NCI-H1105 (cell line): ENCODE measurements at places on chromosomes 16 and 17.

GRCh38 chr16:78879011-78879410 is 721.5 kb downstream of the MAF start:
- DNase-seq, result no peak

- DNase-seq, result no peak
Observed at GRCh38 chr17:27939474-27940465, 46.6 kb upstream of the LYRM9 start.

GRCh38 chr16:72992142-72992601 is 55.8 kb downstream of the ZFHX3 start:
- DNase-seq, result no peak

- no peak for DNase-seq
Observed at GRCh38 chr16:81454044-81454443, 9.4 kb downstream of the CMIP start.

- DNase-seq, result no peak
Observed at GRCh38 chr17:50691550-50692447, 15.9 kb downstream of the ANKRD40 start.

DNA sequence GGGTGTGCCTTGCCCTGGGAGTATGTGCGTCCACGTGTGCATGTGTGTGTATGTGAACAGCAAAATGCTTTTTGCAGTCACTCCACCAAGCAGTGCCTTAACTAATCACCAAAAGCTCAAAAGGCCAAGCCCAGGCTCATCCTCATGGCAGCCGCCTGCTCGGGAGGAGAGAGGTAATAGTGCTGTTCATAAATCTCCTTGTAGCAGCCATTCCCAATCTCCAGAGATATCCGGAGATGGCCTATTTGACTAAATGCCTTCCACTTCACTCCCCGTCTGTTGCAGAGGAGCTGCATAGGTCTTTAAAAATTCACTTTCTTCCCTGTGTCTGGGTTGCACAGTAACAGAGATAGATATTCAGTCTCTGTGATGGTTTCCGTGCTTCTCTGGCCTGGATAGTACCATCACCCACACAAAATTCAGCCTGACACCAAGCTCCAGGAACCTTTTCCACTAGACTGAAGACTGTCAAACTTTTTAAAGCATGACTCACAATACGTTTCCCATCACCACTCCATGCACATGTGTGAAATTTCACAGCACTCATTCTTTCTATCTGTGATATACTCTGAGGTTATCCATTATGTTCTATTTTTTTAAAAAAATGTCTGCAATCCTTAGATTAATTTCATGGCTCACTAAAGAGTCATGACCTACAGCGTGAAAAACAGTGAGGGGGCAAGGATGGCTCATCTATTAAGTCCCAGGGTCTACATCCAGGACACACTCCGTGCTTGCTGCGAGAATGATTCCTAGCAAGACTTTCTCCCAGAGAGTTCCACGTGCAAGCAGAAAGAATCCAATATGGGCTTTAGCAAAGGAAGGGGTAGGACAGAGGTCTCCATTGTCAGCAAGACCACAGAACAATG is 357.8 kb downstream of the GRIN2A start:
- no peak for DNase-seq

DNA sequence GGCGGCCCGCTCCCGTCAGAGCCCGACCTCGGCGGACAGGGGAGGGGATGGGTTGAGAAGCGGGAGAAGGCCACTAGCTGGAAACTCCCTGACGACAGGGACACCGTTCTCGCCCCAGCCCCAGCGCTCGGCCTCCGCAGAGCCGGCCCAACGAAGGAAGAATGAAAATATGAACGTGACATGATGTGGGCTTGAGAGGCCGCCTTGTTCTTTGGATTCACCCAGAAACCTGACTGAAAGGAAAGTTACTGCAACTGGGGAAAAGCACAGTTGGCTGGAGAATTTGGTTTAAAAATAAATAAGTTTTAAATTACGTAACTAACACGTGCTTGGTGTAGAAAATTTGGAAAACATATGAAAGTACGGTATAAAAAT is 21.1 kb downstream of the NPTX1 start:
- no peak for DNase-seq

DNA sequence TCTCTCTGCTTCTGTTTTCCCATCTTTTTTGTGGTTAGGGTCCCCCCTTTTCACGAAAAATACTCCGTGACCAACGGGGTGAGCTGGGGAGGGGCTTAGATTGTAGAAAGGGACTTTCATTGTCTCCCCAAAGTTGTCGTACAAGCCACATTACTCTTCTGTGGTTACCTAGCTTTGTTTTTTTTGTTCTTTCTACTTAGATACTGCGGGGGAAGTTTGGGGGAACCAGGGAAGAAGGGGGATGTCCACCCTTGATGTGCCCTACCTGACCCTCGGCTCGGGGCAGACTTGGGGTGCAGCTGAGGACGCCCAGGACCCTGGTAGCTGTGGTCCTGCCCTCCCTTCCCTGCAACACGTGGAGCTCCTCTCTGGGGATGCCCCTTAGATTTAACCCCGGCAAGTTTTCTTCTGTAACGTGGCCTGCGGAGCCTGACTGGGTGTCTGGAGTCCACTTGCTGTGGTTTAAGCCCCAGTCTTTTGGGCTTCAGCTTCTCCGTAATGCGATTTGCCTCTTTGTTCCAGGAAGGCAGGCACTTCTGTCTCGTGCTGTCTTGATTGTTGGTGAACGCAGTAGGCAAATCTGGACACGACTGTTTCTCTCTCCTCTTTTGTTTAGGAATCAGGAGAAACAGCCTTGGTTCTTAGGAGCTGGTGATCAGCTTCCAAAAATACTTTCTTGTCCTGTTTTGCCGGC is 892 bp downstream of the ABCC1 start:
- DNase-seq, result peak; percentile 19

GRCh38 chr16:83533193-83533592 is 274.6 kb upstream of the HSBP1 start:
- DNase-seq, result no peak

DNA sequence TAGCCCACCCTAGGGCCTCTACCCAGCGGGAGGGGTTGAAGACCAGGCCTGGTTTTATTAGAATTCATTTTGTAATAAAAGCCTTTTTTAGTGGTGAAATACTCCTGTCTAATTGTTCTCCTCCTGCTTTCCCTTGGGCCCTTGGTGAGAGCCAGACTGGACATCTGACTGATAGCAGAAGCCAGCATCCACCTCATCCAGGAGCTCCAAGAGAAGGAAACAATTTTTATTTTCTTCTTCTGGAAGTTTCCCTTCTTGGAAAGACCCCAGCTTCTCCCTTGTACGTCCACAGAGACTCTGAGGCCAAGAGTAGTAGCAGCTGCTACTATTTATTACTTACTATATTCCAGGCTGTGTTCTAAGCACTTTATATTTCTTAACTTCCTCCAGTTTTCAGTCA is 4.0 kb upstream of the PHKG2 start:
- DNase-seq, result no peak

DNA sequence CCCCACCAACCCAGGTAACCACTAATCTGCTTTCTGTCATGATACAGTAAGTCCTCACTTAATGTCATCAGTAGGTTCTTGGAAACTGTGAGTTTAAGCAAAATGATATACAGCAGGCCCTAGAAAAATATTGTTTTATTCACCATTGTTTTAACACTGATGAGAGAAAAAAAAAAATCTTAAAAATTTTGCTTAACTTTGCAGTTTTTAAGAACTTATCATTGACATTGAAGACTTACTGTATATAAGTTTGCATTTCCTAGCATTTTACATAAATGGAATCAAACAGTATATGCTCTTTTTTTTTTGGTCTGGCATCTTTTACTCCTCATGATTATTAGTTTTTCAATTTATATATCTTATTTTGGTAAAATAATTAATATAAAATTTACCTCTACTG is 19.5 kb upstream of the CLTC start:
- no peak for DNase-seq

- DNase-seq, result no peak
Observed at GRCh38 chr17:82013772-82014321, 8.8 kb downstream of the CENPX start.

DNA sequence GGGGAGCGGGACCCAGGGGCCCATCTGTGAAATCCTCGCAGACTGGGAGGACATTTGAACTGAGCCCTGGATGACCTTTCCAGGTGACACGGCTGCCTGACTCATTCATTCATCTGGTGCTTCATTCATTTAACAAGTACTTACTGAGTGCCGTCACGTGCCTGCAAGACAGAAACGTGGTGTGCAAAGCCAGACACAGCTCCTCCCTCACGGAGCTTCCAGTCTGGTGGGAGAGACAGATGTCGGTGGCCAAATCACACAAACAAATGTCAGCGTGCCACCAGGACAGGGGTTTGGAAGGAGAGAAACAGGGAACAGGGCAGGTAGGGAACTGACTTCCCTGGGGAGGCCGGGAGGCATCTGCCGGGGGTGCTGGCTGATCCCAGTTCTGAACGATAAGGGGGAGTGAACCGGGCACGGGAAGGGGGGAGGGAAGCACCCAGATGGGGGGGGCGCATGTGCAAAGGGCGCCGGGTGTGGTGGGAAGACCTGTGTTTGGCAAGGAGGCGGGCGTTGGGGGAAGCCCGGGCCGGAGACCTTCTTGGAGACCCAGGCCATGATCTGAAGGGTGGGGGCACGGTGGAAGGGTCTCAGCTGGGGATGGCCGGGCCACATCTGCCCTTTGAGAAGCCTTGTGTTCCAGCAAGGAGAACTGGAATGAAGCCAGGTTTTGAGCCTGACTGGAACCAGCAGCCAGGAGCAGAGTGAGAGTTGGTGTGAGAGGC is 93.6 kb upstream of the CIBAR2 start:
- peak; percentile 48 for DNase-seq

DNA sequence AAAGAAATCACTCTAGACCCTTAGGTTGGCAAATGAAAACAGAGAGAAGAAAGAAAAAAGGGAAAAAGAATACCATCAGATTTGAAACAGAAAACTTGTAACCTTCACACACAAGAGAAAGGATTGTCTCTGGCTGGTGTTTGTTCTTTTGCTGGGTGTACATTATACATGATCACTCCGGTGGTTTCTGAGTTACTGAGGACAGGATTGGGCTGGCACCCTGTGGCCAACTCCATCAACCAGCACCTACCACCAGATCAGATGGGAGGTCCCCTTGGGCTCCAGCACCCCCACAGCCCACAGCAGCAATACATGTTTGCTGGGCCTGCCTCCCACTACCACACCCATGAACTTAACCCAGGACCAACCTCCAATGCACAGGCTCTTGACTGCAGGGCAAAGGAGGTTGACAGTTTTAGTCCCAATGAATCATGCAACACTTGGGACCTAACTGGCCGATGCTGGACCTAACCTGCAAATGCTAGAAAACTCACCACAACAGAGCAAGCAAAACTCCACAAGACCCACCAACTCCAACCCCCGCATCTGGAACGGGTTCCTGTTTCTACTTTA is 308.3 kb downstream of the SOX9 start:
- no peak for DNase-seq

GRCh38 chr16:80056324-80056723 is 455.8 kb upstream of the MAF start:
- no peak for DNase-seq

- DNase-seq, result no peak
Observed at GRCh38 chr17:74332017-74332650, 6.1 kb downstream of the KIF19 start.

GRCh38 chr16:50474138-50474537 is 74.1 kb upstream of the NKD1 start:
- peak; percentile 12 for DNase-seq

DNA sequence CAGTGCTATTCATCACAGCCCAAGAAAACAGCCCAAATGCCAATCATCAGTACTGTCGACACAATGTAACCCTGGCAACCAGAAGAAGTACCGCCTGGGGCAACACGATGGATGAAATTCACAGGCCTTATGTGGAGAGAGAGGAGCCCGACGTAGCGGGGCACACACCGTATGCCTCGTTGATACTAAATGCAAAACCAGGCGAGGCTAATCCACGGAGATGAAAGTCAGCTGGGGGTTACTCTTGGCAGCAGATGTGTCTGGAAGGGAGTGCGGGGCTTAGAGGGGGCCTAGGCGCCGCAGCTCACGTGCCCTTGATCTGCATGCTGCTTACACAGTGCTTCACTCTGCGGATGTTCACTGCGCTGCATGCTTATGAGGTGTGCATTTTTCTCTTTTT is 29.8 kb downstream of the ITGAE start:
- no peak for DNase-seq

GRCh38 chr16:58537124-58537906 is 22.0 kb downstream of the SETD6 start:
- DNase-seq, result no peak

GRCh38 chr16:10683170-10683569 is 11.6 kb downstream of the TEKT5 start:
- no peak for DNase-seq

GRCh38 chr17:44095647-44096496 is 25.3 kb downstream of the G6PC3 start:
- peak; percentile 72 for DNase-seq

GRCh38 chr16:87778476-87778829 is 12.7 kb upstream of the KLHDC4 start:
- no peak for DNase-seq

GRCh38 chr17:4497101-4497824 is 1.4 kb upstream of the SPNS2 start:
- no peak for DNase-seq

DNA sequence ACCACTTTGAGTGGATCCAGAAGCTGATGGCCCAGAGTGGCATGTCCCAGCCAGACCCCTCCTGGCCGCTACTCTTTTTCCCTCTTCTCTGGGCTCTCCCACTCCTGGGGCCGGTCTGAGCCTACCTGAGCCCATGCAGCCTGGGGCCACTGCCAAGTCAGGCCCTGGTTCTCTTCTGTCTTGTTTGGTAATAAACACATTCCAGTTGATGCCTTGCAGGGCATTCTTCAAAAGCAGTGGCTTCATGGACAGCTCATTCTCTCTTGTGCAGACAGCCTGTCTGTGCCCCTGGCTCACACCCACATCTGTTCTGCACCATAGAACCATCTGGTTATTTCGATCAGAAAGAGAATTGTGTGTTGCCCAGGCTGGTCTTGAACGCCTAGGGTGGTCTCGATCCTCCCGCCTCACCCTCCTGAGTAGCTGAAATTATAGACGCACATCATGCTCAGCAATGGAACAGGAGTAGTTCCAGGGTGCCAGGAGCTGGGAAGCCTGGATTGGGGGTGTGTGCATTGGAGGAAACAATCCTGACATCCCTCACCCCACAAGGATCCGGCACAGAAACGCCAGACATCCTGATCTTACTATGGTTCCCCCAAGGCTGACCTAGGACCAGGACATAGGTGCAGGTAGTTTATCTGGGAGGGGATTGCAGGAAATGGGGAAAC is 4.6 kb downstream of the PRSS21 start:
- no peak for DNase-seq

DNA sequence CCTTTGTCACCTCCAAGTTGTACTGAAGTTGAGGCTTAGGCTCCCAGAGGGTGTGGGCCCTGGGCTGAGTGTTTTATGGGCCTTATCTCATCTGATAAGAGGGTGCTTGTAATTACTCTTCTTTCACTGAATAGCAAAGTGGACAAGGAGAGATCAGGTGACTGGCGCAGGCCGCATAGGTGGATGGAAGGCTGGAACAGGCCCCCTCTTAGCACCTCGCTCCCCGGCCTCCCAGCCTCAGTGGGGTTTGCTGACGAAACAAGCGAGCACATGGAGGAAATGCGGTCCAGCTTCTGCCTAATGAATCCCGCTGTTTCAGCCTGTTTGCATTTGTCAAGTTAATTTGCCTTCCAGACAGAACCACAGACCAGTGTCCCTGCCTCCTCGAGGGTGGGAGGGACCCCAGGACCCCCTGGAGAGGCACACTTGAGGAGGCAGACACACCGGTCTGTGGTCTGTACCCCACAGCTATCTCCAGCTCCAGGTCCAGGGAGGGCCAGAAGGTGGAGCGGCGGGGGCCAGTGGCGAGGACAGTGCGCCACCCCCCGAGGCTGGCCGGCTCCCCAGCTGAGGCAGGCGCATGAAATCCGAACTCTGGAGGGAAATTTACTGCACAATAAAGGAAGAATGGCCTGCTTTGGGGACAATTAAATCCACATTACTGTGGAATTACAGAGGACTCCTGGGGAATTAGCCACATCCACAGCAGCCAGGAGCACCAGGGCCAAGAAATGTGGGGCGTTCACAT is 123.4 kb downstream of the NTN1 start:
- DNase-seq, result no peak
